Activated CD4-positive, CD25-positive, alpha-beta regulatory T cell (primary cell): ENCODE measurements at places on chromosomes 5 and 9.

DNA sequence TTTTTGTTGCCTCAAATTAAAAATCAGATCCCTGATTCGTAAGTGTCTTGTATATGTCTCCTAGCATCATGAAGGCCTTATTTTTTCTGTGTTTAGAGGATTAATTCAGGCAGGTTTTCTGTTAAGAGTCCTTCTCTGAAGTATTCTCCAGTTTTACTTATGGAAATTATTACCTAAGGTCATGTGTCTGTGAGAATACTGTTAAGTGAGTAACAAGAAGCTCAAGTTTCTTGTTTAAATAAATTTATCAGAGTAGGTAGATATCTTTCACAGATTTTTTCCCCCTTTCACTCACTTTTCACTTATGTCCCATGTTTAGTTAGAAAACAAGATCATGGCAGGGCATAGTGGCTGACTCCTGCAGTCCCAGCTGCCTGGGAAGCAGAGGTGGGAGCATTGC is 233.6 kb downstream of the KDM4C start:
- no peak for DNase-seq

- no peak for DNase-seq
Measured at GRCh38 chr5:170597109-170597751, 93.4 kb downstream of the KCNIP1 start.

- no peak for DNase-seq
Measured at GRCh38 chr9:98107926-98108325, 11.1 kb downstream of the TRIM14 start.

DNA sequence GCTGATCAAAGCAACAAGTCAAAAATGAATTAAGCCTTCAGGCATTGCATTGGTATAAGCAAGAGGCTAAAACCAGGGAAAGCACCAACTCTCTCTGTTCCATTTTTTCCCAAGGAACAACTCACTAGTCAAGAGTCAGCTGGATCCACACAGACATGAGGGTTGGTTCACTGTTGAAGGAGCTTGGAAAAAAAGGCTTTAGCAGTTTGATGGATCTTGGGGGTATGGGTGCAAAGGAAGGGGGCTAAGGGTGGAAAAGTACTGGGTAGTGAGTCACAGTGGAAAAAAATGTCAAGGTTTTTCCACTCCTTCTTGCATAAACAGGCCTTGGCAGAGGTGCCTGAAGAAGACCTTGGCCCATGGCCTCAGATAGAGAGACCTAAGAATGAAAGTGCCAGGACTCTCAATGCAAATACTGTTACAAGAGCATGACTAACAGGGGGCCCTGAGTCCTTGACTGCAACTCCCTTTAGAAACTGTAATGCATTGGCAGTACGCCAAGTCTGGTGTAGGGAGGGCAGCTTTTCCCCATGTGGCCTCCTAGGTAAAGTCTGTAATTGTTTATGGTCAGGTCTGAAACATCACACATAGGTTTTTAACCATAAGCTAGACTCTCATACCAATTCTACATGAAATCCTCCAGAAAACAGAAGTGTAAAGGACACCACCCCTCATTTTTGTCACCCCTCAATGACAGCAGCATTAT is 23.7 kb downstream of the ACTL7A start:
- no peak for DNase-seq

GRCh38 chr9:131678499-131679111 is 61.3 kb downstream of the RAPGEF1 start:
- DNase-seq: peak; percentile 59

DNA sequence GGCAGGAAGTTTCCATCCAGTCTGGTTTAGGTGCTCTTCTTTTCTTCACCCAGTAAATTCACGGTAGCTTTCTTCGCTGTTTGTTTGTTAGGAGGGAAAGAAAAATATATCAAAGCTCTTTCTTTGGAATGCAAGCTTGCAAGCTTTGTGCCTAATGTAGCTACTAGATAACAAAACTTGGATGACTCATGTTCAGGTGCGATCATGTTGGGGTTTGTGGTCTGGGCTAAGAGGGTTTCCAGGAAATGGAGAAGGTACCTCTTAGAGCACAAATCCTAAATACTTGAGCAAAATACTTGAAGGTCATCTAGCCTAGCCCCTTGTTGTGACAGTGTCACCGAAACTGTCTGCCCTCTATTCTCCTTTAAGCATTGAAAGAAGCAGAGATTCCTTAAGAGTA is 17.7 kb downstream of the SRP19 start:
- peak; percentile 20 for DNase-seq

DNA sequence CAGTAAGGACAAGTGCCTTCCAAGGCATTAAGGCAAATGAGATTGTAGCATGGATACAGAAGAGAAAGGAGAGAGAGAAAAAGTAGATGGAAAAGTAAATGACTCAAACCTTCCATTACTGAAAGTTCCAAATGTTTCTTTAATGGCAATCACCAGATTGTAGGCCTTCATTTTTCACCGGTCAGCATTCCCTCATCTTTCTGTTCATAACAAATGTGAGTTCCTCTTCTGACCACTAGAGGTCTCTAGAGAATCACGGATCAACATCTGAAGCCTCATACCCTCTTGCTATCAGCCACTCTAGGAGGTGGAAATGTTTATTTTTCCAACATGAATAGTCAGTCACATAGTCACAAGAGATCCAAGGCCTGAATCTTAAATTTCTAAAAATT is 73.6 kb upstream of the RPS23 start:
- DNase-seq: no peak
